ENCODE measurements at places on chromosomes 5 and 9.

GRCh38 chr9:113578882-113579282, 115.4 kb downstream of the RGS3 start:
- peak; percentile 62 for DNase-seq

DNA sequence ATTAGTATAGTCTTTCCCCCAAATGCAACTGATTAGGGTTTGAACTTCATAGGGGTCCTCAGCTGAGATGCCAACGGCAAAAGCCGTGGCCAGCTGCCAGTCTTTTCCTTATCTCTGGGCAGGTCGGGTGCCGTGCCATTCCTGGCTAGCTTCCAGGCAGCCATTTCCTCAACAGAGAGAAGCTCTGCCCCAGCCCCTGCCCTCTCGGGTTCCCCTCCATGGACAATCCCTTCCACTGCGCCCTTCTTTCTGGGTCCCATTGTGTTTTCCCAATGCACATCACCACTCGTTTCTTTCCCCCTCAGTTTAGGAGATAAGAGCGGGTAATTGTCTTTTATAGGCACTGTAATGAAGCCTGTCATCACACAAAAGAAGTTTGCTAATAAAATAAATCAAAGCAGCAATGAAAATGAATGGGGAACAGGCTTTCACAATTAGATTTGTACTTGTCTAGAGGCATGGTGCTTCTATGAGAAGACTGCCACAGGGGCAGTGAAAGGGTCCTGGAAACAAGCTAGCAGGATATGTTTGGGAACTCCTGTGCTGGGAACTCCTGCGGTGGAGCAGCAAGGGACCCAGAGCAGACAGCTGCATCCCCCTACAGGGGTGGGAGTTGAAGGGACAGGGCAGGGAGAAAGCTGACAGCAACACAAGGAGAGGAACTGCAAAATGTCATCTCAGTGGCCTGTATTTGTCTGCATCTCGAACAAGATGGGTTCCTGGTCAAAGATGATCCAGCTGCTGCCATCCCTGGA, 48.0 kb upstream of the SAP30L start:
- peak; percentile 50 for DNase-seq

DNA sequence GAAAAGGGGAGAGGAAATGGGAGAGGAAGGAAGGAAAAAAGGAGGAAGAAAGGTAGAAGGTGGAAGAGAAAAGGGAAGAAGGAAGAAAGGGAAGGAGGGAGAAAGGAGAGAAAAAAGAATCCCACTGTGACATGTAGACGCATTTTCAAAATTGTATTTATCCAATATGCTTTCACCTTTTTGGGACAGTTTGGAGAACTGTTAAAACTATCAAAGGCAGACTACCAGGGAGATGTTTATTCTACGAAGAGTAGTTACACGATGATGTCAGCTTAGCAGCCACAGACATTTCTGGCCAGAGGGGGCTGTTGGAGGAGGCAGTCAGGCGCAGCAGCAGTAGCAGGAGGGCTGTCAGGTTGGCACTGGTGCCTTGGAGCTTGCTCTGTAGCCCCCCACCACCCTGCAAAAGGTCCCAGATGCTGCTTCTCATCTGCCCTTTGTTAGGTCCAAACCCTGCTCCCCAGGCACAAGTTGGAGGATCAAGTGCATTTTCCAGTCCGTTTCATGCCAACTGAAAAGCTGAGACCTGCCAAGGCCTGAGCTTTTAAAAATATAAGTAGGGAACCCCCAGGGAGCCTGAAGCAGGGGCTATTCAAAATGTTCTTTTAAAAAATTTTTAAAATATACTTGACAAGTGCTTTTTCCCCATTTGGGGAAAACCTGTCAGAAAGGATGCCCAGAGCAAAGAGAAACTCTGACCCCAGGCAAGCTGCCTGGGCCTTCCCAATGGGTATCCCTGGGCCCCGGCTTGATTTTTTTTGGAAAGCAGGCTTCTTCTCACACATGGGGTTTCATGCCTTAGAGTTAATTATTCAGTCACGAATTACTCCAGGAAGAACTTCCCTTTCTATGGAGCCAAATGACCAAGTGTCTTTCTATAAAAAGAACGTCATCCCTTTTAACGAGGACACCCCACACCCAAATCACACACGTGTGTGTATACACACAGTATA, 203.3 kb downstream of the SLIT3 start:
- no peak for DNase-seq

GRCh38 chr9:77595426-77596095, 52.6 kb downstream of the GNA14 start:
- no peak for DNase-seq

DNA sequence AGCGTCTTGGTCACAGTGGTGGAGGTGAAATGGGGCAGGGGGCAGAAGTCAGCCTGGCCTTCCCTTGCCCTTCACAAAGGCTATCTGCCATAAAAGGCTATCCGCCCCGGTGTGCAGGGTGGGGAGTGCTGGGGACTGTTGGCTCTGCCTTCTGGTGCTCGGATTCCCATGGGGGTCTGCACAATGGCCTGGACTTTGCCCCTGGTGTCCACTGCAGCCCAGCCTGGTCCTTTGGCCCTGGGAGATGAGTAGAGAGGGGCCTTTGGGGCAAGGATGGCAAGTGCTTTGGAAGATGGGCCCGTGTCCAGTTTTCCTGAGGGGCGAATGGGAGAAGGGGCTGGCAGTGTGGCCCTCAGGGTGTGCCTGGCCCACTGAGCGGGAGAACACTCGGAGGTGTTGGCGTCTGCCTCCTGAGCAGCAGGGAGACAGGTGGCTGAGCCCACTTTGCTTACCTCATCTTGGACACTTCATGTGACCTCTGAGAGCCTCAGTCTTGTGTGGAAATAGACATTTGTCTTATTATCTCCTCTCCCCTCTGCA, 69.9 kb downstream of the HSPA4 start:
- no peak for DNase-seq

DNA sequence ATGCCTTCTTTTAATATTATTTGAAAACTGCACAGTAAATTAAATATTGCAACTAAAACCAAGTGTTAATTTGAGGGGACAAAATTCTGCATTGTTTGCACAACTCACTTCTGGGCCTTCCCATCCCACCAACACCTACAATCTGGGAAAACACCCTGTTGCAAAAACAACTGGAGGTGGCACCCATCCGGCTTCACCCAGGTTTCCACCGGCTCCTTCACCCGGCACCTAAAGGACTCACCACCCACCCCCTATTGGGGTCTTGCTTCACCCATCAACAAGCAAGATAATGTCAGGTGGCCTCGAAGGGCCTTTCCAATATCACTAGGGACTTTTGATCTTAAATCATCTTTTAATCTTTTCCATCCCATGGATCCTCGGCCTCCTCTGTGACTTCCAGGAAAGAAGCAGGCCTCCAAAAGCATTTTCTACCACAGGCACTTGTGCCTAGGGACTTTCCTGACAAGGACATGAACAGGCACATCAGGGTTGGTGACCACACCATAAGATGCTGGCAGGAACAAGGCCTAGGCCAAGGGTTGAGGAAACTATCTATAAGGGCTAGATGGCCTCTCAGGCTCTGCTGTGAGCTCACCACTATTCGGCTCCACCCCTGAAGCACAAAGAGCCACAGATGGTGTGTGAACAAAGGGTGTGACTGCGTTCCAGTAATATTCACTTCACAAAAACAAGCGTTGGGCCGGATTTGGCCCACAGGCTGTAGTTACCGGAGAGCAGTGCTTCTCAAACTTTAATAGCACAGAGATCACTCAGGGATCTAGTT, 205.1 kb downstream of the AUH start:
- DNase-seq = no peak

- no peak for DNase-seq
These were observed 107.4 kb downstream of the JAKMIP2 start for GRCh38 chr5:147675168-147675567.

DNA sequence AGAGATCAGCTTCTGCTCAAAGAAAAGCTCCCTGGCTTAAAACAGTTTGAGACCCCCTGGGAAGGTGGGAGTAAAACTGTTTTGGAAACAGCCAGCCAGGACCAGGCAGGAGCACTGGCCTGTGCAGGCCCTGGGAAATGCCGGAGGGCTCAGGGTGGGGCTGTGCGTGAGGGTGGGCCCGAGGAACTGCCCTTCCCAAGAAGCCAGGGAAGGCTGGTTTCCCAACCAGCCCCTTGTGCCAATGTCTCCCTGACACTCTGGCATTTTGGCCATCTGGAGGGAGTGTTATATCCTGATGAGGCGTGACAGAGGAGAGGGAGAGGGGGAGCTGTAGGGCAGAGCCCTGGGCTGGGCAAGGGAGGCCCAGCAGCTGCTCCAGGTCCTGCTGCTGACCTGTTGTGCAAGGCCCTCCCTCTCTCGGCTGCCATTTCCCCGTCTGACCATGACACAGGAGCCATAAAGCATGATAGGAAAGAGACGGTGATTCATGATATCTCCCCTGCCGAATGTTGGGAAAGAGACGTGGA, 16.1 kb downstream of the OLFML2A start:
- DNase-seq = no peak
